Urothelium cell line (cell line): ENCODE measurements at places on chromosomes 12 and 14.

- no peak for DNase-seq
Measured at GRCh38 chr14:23025151-23025814, 9.4 kb downstream of the PSMB5 start.

DNA sequence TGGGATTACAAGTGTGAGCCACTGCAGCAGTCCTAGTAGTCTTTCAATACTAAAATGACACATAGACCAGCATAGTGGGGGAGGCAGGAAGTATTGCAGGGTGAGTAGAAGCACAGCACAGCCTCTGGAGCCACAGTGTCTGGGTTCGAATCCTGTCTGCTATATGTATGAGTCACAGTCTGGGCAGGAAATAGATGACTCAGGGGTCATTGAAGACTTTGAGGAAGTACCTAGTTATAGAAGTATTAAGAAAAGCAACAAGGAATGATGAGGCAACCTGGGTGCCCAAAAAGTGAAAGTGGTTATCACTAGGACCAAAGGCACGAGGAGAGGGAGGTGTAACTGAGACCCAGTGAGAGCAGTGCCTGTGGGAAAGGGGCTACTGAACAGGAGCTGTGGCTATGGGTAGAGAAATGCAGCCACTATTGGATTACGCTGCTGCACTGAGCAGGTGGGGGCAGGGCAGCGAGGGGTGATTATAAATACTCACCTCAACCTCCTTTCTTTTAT, 124.0 kb downstream of the PDE3A start:
- peak; percentile 66 for DNase-seq

DNA sequence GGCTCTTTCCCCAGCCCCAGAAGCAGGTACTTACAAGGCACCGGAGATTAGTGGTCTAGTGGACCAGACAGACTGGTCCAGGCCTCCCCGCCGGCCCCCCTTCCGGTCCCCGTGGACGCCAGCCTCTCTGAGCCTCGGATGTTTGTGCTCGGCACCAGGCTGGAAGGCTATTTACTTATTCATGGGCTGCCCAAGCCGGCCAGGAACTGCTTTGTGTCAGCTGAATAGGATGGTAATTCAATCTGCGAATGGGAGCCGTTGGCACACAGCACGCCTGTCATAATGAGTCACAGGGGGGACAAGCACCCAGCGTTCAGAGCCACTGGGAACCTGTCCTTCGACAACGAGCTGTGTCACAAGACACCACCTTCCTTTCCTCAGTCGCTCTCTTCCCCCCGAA, 82.3 kb downstream of the RIMBP2 start:
- DNase-seq = peak; percentile 53

- no peak for DNase-seq
Measured at GRCh38 chr12:8823565-8824300, 1.3 kb downstream of the A2ML1 start.

DNA sequence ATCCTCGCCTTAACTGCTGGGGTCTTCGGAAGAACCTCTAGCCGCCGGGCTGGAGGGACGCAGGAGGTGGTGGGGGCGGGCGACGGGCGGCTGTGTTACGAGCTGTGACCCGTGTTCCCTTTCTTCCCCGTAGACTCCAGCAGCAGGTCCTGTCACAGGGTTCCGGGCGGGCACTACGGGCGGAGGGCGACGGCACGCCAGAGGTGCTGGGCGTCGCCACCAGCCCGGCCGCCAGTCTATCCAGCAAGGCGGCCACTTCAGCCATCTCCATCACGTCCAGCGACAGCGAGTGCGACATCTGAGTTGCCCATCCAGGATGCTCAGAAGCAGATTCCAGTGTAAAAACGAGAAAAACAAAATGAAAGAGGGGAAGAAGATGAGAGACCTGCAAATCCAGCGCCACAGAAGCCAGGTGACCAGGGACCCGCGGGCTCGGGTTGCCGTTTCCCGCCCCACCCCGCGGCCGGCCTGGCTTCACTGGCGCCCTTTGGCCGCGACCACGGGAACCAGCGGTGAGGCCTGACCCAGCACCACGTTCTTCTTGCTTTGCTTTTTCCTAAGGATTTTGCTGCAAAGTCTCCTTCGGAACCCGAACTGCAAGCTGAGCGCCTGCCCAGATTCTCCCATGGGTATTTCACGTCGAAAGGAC, 2.1 kb downstream of the SIX6 start:
- no peak for DNase-seq

DNA sequence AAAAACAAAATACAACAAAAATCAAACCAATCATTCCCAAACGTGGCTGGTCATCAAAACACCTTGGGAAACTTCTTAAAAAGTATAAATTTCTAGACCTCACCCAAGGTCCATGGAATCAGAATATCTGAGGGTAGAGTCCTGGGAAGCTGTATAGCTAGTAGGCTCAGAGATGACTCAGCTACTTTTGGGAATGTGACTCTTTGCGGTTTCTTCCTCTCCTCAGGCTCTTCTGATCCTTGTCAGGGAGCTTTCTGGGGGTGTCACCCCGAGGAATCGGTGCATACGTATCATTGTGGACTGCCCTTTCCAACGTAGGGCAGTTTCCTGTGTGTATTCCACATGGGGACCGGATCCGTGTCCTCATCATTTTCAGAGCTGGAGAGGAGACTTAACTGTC, 14.8 kb downstream of the JDP2 start:
- DNase-seq = no peak

DNA sequence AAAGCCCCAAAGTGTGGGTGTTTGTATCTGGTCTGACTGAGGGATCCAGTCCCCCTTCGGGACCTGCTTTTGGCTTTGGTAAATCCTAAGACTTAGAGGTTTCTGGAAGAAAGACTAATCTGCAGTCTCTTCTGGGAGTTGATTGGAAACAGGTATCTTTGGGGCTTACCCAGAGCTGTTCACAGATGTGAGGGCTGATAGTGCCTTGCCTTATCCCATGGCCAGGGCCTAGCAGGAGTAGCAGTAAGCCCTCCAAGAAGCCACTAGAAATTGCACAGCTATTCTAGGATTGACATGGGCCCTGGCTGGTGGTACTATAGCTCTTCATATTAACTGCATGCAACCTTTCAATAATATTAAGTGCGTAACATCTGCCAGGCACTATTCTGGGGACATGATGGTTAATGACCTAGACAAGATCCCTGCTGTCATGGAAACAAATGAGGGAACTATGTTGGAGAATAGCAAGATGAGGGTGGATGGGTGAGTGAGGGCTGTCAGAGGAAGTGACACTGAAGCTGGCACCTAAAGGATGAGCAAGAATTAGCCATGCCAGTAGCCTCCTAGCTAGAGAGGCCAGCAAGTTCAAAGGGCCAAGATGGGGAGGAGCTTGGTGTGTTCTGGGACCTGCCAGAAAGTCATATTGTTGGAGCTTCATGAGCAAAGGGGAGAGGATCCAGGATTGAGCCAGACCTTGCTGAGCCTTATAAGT, 71.7 kb downstream of the CRADD start:
- DNase-seq = no peak

DNA sequence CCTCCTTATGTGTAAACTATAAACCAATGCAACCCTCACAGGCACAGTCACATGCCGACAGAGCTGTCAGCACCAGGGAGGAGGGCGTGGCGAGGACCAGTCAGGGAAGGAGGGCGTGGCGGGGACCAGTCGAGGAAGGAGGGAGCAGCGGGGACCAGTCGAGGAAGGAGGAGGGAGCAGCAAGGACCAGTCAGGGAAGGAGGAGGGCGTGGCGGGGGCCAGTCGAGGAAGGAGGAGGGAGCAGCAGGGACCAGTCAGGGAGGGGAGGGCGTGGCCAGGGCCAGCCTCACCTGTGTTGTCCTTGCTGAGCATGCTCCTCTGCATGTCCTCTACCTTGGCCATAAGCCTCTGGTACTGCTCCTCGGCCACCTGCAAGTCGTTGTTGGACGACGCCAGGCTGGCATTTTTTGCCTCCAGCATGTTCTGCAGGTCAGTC, 24.2 kb downstream of the GOLGA3 start:
- no peak for DNase-seq

- DNase-seq = no peak
Measured at GRCh38 chr14:90368946-90369721, 27.7 kb upstream of the CALM1 start.

DNA sequence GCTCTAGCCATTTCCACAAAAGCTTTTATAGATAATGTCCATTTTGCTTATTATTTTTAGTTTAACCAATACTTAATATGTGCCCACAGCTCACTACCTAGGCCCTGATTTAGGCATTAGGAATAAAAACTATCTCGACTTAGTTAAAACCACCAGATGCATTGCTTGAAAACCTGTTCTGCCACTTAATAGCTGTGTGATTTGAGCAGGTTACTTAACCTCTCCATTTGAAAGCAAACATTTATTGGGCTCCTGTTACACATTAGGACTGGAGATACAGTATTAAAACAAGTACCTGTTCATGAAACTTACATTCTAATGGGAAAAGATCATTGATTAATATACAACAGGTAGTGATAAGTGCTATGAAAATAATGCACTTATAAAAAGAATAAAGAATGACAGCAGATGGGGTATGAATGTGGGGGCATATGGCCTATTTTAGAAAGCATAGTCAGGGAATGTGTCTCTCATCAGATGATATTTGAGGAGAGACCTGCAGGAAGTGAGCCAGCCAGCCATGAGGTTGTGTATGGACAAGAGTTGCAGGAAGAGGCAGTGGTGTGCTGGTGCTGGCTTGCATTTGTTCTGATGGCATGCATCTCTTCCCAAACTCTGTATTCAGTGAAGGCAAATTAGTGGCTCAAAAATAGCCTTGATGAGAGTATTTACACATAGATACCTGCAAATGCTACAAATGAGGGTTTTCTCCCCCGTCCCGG, 34.3 kb downstream of the NOPCHAP1 start:
- no peak for DNase-seq

- DNase-seq = no peak
Measured at GRCh38 chr12:12572659-12573058, 10.0 kb upstream of the DUSP16 start.

GRCh38 chr14:87994974-87995373, 2.0 kb upstream of the GALC start:
- no peak for DNase-seq

GRCh38 chr12:57452181-57452936, 2.7 kb upstream of the INHBE start:
- DNase-seq = peak; percentile 68

GRCh38 chr12:1703771-1704722, 13.2 kb downstream of the ADIPOR2 start:
- DNase-seq = no peak

GRCh38 chr14:36238666-36239363, 62.3 kb upstream of the PTCSC3 start:
- peak; percentile 58 for DNase-seq

DNA sequence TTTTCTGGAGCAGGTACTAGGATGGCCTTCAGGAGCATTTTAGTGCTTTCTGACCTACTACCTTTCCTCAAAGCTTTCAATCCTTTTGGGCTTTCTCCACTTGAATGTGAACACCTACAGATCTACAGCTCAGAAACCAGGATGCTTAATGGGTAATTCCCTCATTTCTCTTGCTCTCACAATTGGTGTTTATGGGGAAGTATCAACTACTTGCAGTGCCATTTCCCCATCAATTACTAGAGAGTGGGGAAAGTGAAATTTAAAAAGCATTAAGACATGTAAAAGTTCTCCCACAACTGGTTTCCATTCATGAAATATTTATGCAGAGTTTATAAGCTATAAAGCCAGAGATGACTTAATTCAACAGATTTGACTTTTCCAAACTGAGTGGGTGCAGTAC, 2.1 kb upstream of the YY1 start:
- no peak for DNase-seq

DNA sequence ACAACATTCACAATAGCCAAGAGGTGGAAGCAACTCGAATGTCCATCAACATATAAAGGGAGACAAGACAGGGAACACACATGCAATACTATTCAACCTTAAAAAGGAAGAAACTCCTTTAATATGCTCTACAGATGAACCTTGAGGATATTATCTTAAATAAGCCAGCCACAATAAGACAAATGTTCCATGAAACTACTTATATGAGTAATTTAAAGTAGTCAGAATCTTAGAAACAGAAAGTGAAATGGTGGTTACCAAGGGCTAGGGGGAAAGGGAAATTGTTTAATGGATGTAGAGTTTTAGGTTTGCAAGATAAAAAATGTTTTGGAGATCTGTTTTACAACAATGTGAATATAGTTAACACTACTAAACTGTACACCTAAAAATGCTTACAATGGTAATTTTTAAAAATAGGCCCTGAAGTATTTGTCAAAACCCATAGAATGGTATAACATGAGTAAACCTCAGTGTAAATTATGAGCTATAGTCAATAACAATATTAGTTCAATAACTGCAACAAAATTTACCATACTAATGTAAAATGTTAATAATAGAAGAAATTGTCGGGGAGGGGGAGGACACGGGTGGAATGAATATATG, 71.1 kb downstream of the EGLN3 start:
- no peak for DNase-seq

DNA sequence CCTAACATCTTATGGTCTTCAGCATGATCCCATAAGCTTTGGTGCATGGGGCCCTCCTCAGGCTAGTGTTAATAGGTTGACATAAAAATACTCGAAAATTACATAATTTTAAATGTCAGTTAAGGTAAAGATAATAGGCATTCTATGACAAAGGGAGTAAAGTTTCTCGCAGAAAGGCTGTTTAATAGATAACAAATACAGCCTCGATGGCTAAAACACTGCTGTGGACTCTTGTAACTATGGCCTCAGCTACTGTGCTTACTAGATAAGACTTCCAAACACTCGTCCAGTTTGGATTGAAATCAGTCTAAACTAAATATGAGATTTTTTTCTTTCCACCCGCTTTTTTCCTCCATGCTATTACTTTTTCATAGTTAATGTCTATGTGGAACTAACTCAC, 23.2 kb upstream of the MGST1 start:
- DNase-seq = no peak

DNA sequence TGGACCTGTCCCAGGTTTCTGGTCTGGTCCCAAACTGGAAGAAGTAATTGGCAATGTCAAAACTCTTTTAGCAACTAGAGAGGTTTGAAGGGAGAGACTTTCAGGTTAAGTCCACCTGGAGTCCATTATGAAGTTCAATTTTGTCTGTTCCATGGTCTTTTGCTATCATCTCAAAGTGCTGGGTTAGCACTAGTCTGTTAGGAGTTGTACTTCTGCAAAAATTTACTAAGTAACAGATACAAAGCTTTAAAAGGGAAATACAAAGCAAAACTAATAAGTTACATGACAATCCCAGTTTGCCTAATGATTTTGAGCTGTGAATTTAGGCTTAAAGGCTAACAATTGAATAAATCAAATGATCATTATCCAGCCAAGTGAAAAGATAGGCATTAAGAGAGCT, 643.9 kb downstream of the C12orf50 start:
- DNase-seq = no peak

DNA sequence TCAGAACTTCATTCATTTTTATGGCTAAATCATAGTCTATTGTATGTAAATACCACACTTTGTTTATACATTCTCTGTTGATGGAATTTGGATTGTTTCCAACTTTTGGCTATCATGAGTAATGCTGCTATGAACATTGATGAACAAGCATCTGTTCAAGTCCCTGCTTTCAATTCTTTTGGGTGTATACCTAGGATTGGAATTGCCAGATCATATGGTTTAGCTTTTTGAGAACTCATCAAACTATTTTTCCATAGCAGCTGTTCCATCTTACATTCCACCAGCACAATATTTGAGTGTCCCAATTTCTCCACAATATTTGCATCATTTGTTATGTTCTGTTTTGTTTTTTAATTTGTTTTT, 52.3 kb upstream of the CCND2 start:
- DNase-seq = no peak
